ENCODE measurements at places on chromosomes 2 and 18. TPM values are rescaled to one million over a fixed set of nuclear protein-coding genes. Genes with fewer than 3 reads are reported as not detected.

GRCh38 chr2:173986805-173987204, 21.6 kb upstream of the SP3 start:
- DNase-seq: no peak
- no peaks in the 10 kb centered on the region for H3K36me3 ChIP-seq
- H3K27ac ChIP-seq: no peak overlapping the region
- H3K4me1 ChIP-seq: peaks cover 10% of the 10 kb centered on the region
- no peaks in the 10 kb centered on the region for H3K27me3 ChIP-seq
- H3K4me3 ChIP-seq: no peak overlapping the region

SLC9A2 gene
- total RNA-seq: 5.7 TPM

GRCh38 chr2:173999272-173999671, 34.1 kb upstream of the SP3 start:
- no peak overlapping the region for H3K27ac ChIP-seq
- no peak overlapping the region for H3K4me3 ChIP-seq
- peaks cover 10% of the 10 kb centered on the region for H3K27me3 ChIP-seq
- H3K36me3 ChIP-seq: no peaks in the 10 kb centered on the region

TMEM17 gene
- total RNA-seq: 3.3 TPM
